ENCODE measurements at places on chromosomes 2 and 18. TPM values are rescaled to one million over a fixed set of nuclear protein-coding genes. Genes with fewer than 3 reads are reported as not detected.

The GPR45 gene
- polyA plus RNA-seq, result not detected

The SLC25A12 gene
- polyA plus RNA-seq, result 65.7 TPM

The TEX44 gene
- polyA plus RNA-seq, result not detected

The TLX2 gene
- not detected for polyA plus RNA-seq

The OSR1 gene
- polyA plus RNA-seq, result 6.0 TPM

Data from heart left ventricle (tissue), 16 donors.